Renal cortical epithelial cell (primary cell): ENCODE measurements at places on chromosomes 3 and 15. TPM values are rescaled to one million over a fixed set of nuclear protein-coding genes. Genes with fewer than 3 reads are reported as not detected.
A peak's percentile ranks its signal among the peaks of the same experiment; 100 is the strongest.

GASK1A gene
- 0.25 and 0.87 TPM in 2 replicates for total RNA-seq

AGTR1 gene
- not detected in 2 replicates for total RNA-seq

WDR93 gene
- total RNA-seq = 0.69 and 1.2 TPM in 2 replicates

DNA sequence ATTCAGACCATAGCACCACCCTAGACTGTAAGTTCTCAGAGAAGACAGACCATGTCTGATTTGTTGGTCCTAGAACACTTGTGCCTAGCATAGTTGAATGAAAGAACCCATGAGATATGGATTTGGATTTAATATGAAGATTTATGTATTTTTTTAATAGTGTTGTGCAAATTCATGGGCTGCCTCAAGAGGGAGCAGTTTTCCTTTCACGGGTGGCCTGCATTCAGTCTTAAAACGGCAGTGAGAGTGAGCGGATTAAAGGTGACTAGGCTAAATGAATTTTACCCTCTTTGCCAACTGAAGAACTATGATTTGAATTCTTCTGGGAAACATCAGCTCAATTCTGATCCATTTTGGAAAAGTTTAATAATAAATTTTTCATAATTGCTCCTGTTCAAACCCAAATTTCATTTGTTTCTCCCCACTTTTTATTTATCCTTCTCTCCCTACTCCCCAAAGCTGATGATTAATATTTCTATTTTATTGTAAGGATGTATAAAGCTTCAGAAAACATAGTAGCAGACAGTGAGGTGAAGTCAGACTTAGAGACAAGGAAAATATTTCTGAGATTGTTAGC is 67.3 kb downstream of the MORC1 start:
- DNase-seq = peak; percentile 28

DNA sequence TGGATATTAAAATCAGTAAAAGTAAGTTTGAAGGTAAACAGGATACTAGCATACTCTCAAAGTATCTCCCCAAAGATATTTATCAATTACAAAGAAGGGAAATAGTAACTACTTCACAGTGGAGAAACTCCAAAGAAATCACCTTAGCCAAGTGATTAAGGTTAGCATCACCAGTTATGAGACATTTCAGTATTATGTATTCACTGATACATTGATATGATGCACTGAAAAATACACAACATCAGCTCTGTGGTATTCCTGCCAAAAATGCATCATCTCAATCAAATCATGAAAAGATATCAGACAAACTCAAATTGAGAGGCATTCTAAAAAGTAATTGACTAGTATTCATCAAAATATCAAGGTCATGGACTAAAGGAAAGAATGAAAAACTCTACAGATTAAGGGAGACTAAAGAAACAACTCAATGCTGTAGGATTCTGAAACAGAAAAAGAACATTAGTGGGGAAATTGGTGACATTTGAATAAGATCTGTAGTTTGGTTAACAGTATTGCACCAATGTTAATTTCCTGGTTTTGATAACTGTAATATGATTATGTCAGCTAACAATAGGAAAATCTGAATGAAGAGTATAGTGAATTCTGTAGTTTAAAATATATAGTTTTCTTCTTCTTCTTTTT is 215.4 kb downstream of the UACA start:
- DNase-seq = no peak

- DNase-seq = no peak
Measured at GRCh38 chr3:178618896-178619295, 82.7 kb downstream of the KCNMB2 start.
